ENCODE measurements at places on chromosomes 1 and 21. TPM values are rescaled to one million over a fixed set of nuclear protein-coding genes. Genes with fewer than 3 reads are reported as not detected.

Gene TBX15
- 0.07 TPM for total RNA-seq

Gene KRTAP26-1
- total RNA-seq = not detected

Gene PNRC2
- total RNA-seq = 29.7 TPM

Gene PTPRC
- total RNA-seq = not detected

Gene ALX3
- not detected for total RNA-seq

Gene LGR6
- total RNA-seq = 0.90 TPM

Gene LORICRIN
- total RNA-seq = not detected

Gene THEM5
- total RNA-seq = not detected

Gene TPTE
- not detected for total RNA-seq

Gene LEPR
- total RNA-seq = 3.1 TPM

Gene GJA9
- total RNA-seq = 0.05 TPM

Gene ADAM30
- not detected for total RNA-seq

Measured in A549 treated with dexamethasone at 1 μM for 4 hours (cell line).